Gastrocnemius medialis (tissue), 4 donors: ENCODE measurements at places on chromosomes 7 and 10. TPM values are rescaled to one million over a fixed set of nuclear protein-coding genes. Genes with fewer than 3 reads are reported as not detected.
A peak's percentile ranks its signal among the peaks of the same experiment; 100 is the strongest.

DNA sequence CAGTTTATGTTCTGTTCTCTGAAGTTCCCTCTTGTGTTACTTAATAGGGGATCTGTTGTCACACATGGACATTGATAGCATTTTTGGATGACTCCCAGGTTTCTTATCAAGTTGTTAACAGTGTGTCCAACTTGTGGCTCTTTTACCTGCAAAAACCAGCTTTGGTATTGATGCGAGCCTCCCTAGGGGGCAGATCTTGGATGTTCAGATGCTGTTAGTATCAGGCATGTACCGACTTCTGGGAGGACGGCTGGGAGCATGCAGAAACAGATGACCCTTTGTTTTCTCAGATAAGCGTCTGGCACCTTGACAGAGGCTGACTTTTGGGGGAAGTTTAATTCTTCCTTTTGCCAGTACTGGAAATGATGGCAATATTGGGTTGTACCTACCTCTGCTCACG is 2.2 kb downstream of the PLPP4 start:
- DNase-seq, result no peak

CRTAC1 gene
- total RNA-seq, result 0.56 TPM

ZNF33B gene
- 2.7 TPM for total RNA-seq

DNA sequence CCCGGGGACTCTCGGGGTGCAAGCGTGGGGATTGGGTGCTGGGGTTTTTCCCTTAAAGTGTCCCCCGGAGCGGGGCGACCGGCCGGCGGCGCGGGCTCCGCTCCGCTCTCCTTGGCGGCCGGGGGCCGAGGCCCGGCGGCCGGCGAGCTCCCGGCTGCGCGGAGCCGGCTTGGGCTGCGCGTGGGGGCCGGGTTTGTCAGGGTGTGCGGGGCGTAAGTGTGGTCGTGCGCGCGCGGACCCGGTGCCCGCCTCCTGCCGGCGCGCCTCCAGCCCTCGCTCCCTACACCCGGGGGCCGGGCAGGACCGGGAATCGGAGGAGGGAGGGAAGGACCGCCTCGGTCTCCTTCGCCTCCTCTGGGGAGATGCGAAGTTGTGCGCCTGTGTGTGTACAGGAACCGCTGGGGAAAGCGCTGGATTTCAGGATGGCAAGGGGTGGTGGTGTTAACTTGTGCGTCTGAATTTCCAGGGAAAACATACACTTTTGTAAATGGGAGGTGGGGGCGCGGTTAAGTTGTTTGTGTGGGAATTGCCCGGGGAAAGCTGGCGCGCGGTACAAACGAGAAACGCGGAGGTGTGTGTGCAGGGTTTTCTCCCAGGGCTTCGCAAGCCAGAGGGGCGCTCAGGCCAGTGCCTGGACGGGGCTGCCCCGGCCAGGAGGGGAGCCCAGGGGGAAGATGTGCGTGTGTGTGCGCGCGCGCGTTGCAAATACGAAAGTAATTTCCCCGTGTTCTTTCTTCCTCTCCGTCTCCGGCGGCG is 737 bp downstream of the ZMIZ1 start:
- peak; percentile 50 for DNase-seq

ZNF239 gene
- total RNA-seq, result 4.3 TPM

DNA sequence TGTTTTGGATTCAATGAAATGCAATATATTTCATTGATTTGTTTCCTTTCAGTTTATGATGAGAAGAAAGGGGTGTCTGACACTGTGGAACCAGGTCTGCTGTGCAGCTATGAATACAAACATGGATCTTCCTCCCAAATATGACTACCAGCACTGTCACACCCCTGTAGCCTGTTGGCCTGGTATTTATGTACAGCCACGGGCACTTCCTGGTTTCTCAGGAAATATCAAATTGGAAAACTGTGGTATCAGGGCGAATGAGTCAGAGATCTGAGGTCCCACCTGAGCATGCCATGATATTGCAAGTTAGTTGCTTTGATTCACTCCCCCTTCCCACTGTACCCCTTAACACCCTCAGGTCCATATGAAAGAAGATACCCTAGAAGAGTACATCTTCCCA is 87.8 kb downstream of the DNMBP start:
- no peak for DNase-seq

BLNK gene
- total RNA-seq, result not detected

DNA sequence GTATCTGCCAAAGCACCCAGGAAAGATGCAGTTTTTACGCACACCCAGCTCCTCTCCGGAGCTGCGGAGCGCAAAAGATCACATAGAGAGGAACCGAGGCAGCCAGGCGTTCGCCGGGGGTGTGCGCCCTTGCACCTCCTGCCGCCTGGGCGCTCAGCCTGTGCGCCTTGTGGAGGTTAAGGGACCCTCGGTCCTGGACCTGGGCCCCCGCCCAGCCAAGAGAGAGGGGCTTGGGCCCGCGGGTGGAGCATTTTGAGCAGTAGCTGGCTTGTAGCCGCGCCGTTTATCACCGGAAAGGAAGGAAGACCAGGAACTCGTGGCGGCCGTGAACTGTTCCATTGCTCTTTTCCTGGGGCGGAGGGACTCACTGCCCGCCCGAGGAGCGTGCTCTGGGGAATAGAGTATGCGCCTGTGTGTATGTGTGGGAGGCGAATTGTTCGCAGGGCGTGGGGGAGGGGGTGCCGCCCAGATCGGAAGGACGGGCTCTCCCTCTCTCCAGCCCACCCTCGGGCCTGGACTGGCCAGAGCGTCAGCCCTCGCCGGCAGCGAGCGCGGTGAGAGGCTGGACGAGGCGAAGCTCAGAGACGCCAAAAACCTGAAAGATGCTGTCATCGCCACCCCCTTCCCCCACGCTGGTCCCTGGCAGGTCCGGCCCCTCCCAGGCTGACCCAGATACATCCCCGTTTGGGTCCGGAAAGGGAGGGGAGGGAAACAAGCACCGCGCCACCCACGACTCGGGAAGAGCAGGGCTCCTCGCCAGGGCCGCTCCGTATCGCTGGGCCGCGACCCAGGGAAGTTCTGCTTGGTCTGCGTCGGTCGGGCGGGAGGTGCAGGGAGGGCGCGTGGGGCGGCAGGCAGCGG is 1.2 kb upstream of the WNT2 start:
- no peak for DNase-seq

- DNase-seq, result peak; percentile 97
Measured at GRCh38 chr10:122152544-122152943, 118.6 kb upstream of the BTBD16 start.

ERVW-1 gene
- total RNA-seq, result 0.10 TPM

ACTL6B gene
- not detected for total RNA-seq

SCART1 gene
- total RNA-seq, result 1.0 TPM

- no peak for DNase-seq
Measured at GRCh38 chr10:132833421-132834111, 47.6 kb upstream of the NKX6-2 start.

- DNase-seq, result no peak
Measured at GRCh38 chr7:53656881-53657280, 621.4 kb downstream of the POM121L12 start.

RAMP3 gene
- 39.3 TPM for total RNA-seq

DNA sequence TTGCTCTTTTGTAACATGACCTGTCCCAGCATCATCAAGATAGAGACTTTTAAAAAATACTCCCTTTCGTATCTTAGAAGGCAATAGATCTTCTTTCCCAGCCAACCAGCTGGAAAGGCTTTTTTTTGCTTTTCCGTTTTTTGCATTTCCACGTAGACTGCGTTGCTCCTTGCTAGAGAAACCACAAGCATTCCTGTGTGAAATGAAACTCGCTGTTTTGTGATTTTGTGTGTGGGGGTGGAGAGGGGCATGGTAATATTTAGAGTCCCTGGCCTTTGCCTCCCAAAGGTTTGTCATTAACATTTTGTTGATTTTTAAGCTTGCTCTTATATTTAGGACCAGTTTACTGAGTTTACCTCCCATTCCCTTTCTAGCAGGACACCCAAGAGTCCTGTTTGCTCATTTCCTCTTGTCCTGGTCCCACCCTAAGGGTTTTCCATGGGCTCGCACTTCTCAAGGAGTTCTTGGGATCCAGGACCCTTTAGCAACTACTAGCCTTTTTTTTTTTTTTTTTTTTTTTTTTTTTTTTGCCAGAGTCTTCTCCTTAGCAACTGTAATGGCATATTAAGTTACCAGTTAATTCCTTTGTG is 243.6 kb downstream of the BICC1 start:
- no peak for DNase-seq

GIMAP6 gene
- total RNA-seq, result 8.5 TPM

GRCh38 chr7:151308791-151309190 is 32.8 kb upstream of the NUB1 start:
- no peak for DNase-seq

GRCh38 chr10:78442836-78443550 is 409.3 kb downstream of the RPS24 start:
- DNase-seq, result no peak

TCERG1L gene
- not detected for total RNA-seq

DNA sequence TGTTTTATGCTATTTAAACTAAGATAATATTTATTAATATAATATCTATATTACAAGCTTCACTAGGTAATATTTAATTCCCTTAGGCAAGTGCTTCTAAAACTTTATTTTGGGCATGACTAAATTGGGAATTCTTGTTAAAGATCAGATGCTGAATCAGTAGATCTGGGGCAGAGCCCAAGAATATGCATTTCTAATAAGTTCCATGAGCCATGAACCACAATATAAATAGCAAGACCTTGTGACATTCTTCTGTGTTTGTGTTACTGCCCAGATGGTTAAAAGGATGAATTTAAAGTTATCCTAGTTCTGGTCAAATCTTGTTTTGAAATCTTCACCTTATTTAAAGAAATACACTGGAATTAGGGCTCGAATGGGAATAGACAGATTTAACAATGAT is 258.4 kb upstream of the CACNA2D1 start:
- no peak for DNase-seq

GRCh38 chr7:134946260-134946659 is 40.0 kb upstream of the AGBL3 start:
- DNase-seq, result no peak

DNA sequence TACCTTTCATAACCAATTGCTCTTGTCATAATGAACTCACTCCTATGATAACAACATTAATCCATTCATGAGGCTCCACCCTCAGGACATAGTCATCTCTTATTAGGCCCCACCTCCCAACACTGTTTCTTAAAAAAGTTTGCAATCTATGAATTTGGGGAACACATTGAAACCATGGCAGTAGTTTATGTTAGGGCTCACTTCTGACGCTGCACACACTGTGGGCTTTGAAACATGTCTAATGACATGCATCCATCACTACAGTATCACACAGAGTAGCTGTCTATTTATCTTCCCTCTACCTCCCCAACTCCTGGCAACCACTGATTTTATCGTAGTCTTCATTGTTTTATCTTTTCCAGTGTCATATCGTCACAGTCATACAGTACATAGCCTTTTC is 299.8 kb downstream of the GLRX3 start:
- DNase-seq, result no peak

DNA sequence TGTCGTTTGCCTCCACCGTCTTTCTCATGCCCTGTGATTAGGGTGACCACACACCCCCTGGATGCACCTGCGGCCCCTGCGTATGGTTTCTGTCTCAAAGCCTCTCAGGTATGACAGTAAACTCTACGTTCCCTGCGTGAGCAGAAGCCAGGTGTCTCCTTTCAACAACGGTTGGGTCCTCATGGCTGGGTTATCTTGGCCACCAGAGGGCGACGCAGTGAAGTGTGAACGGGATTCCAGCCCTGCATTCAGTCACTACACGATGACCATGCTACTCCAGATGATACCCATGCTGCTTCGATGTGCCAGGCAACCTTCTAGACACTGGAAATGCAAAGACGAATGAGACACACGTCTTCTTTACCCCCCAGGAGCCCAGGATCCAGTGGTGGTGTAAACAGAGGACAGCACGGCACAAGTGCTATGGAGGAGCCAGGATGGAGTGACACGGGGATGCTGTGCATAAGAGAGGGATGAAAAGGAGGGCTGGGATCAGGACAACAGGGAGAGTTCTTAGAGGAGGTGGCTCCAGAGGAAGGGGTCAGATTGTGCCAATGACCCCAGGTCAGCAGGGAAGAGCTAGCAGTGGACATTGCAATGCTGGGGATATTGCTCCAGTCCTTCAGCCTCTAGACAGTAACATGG is 228.1 kb upstream of the PFKP start:
- no peak for DNase-seq

DNA sequence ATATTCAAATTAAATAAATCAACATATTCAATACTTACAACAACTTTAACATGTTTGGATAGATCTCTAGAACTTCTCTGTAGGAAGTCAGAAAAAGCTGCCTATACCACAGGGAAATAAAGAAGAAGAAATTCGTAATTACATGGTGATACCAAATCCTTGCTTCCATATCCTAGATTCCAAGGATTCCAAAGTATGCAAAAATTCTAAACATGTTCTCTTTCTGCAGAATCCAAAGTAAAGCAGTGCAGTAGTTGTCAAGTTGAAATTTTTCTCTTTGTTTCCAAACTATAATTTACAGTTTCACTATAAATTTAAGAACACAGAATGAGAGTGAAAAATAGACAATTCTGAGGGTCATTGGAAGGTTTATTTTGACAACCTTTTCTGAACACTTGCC is 233.7 kb upstream of the PTN start:
- no peak for DNase-seq

GRB10 gene
- 40.6 TPM for total RNA-seq

SRGN gene
- 73.1 TPM for total RNA-seq

GRCh38 chr7:75601539-75601938 is 109.4 kb downstream of the SPDYE5 start:
- DNase-seq, result no peak

DNA sequence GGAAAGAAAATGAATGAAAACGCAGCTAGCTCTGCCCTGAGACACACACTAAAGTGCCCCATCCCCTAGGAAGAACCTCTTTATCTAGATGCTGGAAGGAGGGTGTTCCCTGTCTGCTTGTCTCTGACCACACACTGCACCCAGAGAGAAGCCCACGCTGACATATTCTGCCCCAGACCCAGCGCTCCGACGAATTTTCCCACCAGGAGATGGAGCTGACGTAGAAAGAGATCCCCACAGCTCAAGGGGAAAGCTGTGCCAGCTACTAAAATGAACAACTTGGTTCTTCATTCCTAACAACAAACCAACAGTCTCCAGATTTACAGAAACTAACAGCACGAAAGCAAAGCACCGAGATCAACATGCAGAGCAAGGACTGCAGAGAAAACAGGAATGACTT is 73.3 kb downstream of the KIAA1549 start:
- DNase-seq, result no peak

DNA sequence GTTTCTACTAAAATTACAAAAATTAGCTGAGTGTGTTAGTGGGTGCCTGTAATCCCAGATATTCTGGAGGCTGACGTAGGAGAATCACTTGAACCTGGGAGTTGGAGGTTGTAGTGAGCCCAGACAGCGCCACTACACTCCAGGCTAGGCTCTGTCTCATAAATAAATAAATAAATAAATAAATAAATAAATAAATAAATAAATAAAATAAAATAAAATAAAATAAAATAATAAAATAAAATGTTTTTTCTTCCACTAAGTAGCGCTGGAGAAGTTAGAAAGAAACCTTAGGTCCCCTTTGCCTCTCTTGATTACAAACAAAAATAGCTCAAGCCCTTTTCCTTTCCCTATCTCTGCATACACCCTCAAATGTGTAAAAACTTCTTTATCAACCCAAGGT is 525.9 kb downstream of the IPMK start:
- no peak for DNase-seq

FAM180A gene
- 0.65 TPM for total RNA-seq

GIMAP2 gene
- total RNA-seq, result 3.3 TPM

CLDN3 gene
- not detected for total RNA-seq

CHPF2 gene
- 13.4 TPM for total RNA-seq
